ENCODE measurements at places on chromosomes 13 and 19.

DNA sequence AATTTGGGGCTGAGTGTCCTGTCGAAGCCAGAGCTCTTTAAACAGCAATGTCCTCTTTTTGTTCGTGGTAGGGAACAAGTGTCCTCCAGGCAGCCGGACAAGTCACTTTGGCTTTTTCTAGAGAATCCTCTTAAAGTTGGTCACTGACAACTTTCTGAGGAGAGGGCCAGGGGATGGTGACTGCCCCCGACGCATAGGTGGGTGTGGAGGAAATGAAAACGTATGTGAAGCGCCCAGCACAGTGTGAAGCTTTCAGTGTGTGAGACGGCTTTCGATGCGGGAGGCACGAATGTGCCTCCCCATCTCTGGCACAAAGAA, 45.8 kb upstream of the ZNF536 start:
- DNase-seq = no peak

DNA sequence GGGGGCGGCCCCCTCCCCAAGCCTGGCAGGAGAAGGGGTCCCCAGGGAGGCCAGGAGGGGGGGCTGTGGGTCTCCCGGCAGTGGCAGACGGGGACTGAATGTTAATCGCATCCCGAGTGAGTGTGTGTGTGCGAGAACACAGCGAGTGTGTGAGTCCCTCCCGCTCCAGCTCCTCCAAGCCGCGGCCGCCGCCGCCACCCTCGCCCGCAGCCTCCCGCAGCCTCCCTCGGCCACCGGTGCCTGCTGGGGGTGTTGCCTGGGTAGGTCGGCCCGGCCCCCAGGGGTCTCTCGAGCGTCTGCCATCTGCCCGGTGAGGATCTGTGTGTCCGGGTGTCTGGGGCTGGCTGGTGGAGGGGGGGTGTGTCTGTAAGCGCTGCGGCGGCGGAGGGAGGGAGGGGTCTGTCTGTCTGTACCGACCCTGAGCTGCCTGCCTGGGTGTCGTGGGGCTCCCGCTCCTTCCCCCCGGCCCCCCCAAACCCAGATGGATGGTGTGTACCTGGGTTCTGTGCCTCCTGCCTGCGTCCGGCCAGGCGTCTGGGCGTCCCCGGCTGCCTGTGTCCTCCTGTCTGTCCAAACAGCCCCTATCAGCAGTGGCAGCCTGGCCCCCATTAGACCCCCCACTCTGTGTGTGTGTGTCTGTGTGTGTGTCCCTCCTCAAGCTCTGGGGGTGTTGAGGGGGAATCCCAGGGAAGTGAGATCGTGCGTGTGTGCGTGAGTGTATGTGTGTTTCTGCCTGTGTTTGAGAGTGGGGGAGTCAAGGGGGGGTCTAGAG, at the start of gene GRIN2D:
Gene GRIN2D (plus strand): TSS at position 110 of the 772 bp plus-strand sequence. CDS start 4,725 bp downstream, outside the sequence.
- no peak for DNase-seq

DNA sequence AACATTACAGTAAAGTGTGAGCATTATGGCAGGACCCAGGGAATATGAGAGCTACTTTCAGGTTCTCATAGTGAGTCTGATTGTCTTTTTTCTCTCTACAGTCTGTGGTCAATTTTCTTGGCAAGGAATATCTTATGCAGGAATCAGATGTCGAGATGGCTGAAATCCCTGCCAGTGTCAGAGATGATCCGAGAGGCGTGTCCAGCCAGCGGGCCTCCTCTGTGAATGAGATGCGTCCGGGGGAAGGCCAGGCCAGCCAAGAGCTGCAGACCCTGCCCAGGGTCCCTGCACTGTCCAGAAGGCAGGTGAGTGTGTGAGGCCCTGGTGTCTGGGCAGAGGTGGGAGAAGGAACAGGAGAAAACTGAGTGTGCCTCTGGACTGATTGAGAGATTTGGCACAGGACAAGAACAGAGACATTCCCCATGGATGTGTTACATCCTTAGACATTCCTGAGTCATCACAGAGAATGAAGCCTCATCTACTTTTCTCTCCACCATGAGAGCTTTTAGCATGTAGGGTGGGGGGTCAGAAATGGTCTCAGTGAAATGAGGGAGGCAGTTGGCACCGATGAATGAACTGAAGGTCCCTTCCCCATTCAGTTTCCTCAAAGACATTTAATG, 27.3 kb upstream of the EDDM13 start:
- DNase-seq = no peak

DNA sequence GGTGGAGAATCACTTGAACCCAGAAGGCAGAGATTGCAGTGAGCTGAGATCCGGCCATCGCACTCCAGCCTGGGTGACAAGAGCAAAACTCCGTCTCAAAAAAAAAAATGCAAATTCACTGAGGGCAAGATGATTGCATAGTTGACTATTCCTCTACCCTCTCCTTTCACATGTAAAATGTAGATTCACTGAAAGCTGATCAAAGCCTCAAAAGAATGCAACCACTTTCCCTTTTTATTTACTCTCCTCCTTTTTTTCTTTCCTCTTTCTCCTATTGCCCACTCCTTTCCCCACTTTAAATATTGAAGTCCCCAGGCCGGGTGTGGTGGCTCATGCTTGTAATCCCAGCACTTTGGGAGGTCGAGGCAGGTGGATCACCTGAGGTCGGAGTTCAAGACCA, 6.3 kb downstream of the TEX101 start:
- DNase-seq = no peak

DNA sequence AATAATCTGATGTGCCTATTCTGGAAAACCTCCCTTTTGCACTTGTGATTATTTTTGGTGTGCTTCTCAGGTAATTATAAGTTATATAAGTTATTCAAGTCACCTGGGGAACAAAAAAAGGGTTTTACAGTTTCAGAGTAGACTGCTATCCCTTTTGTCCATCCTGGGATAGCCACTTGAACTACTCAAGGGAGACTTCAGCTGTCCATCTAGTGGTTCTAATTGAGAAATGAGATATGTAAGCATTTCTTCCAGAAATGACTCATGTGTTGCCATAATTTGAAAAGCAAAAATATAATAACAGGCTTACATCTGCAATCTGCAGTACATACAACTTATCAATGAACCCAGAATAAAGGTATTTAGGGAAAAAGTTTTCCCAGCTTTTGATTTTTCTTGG, 20.4 kb downstream of the UBL3 start:
- DNase-seq = no peak

- no peak for DNase-seq
These were observed 16.3 kb downstream of the LATS2 start for GRCh38 chr13:21045100-21045499.

GRCh38 chr13:111402441-111402840, 82.0 kb downstream of the TEX29 start:
- no peak for DNase-seq

- DNase-seq = no peak
These were observed 57.4 kb downstream of the RUBCNL start for GRCh38 chr13:46329624-46330023.

DNA sequence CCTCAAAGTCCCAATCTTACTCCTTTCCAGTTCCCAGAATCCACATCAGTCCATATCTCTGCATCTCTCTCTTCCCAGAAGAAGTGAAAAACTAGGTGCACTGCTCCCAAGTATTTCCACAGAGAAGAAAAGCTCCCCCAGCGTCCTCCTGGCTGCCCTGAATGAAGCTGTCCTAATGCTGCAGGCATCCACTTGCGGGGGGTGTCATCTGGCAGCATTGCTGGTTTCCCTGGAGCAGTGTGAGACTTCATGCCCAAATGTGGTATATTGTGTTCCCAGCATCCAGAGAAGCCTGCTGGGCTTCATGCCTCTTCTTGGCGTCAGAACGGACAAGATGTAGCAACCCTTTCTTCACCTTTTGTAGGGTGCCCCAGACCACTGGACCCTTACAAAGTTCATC, 32.9 kb upstream of the ARHGEF7 start:
- no peak for DNase-seq

DNA sequence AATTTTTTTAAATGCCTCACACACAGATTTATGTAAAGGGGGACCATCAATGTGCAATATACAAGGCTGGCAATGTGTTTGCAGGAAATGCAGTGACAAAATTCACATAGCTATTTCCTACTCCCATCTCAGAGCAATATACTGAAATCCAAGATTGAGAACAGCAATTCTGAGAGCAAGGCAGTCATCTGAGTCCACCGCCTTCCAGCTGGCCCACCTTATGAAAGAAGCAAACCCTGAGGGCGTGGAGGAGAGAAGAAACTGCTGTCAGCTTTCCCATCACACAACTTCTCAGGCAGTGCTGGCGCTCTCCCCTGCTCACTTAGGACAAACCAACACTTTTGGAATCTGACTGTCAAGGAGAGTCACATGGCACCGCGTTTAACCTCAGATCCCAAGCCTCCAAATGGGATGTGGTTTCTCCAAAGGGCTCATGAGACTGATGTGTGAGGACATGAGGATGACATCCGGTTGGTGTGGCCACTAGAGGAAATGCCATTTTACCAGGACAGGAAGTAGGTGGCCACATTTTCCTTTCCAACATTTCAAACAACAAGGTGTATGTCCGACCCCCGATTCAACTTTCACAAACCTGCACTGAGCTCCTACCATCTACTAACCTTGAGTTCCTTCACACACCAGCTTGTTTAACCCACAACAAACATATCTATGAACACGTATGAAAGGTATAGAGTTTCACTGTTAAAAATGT, 3.7 kb upstream of the DOCK9 start:
- DNase-seq = no peak

DNA sequence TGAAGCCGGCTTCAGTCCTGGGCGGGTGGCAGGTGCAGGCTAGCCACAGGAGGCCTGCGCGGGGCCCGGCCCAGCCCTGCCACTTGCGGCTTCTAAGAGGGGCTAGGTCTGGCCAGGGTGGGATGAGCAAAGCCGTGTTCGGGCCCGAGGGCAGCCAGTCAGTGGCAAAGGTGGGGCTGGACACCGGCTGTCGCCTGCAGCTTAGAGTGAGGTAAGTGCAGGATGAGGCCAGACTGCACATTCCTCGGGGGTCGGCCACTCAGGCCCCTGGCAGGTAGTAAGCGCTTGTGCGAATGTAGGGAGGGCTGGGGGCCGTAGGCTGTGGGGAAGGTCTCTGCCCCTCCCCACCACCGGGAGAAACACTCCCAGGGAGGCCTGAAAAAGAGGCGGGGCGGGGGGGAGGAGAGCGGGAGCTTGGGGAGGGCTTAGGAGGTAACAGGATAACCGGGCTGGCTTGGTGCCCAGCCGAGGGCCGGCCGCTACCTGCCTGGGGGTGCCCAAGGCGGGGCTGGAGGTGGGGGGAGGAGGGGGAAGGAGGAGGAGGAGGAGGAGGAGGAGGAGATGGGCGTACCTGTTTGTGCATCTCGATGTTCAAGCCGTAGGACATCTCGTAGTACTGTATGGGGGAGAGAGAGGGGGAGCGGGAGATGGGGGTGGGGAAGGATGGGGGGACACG, 6.4 kb downstream of the TLE5 start:
- no peak for DNase-seq

DNA sequence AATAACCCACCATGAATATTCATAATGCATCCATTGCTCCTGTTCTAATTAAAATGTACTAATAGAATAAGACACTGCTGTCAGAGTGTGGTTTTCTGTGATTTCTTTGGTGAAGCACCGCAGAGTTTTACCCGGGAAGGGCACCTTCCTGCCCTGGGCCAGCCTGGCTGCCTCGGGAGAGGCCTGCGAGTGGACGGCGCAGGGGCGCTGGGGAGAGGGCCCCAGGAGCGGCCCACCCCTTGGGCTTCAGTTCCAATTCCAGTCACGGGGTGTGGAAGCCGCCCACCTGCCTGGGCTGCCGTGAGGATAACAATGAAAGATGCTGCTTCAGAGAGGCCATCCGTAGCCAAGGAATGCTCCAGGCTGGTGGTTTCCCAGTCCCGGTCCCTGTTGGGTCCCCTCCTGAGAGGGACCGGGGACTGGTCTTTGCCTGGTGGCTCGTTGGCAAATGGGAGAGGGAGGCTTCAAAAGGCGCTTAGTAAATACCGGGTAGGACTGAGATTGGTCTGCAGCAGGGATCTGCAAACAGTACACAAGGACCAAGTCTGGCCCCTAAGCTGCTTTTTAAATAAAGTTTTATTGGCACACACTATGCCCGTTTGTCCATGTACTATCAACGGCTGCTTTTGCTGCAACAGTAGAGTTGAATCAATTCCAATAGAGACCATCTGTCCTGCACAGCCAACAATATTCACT, 18.0 kb downstream of the TCF3 start:
- DNase-seq = no peak

- no peak for DNase-seq
These were observed 11.4 kb upstream of the MYCBP2 start for GRCh38 chr13:77338329-77338728.

- DNase-seq = no peak
These were observed 16.1 kb downstream of the ERFL start for GRCh38 chr19:41911889-41912731.

- DNase-seq = no peak
These were observed 36.9 kb downstream of the RASA3 start for GRCh38 chr13:114095486-114095885.

DNA sequence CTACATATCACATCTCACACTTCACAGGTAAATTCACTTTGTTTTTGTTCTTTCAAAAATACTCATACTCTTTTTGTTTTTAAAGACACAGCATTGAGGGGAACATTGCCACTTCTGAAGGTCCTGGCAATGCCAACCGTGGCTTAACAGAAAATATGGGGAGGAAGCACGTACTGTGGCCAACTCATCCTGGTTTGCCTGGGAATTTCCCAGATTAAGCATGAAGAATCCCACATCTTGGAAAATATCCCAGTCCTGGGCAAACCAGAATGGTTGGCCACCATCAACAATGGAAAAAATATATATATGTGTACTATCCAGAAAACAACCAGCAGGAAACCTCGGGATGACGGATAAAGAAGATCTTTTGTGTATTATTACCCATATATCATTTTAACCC, 1032.2 kb upstream of the SLC10A2 start:
- no peak for DNase-seq

- DNase-seq = peak; percentile 61
These were observed 27.5 kb upstream of the SHKBP1 start for GRCh38 chr19:40549007-40549708.

DNA sequence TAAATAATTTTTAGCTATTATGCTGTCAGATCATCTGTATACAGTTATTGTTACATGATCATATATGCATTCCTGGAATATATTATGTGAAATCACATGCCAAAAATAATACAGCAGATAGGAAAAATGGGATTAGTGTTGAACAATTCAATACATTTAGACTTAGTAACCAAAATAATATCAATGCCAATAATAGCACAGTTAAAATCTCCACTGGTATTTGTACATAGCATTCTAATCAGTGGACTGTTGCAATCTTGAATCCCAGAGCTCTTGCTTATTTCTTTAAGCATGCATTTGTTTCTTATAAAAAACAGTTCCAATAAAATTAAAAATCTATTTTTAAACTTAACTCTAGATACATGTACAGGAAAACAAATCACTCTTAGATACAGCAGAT, 2772.2 kb downstream of the PCDH9 start:
- no peak for DNase-seq

All from naive thymus-derived CD8-positive, alpha-beta T cell (primary cell).